D341Med (cell line): ENCODE measurements at places on chromosomes 11 and 22.

DNA sequence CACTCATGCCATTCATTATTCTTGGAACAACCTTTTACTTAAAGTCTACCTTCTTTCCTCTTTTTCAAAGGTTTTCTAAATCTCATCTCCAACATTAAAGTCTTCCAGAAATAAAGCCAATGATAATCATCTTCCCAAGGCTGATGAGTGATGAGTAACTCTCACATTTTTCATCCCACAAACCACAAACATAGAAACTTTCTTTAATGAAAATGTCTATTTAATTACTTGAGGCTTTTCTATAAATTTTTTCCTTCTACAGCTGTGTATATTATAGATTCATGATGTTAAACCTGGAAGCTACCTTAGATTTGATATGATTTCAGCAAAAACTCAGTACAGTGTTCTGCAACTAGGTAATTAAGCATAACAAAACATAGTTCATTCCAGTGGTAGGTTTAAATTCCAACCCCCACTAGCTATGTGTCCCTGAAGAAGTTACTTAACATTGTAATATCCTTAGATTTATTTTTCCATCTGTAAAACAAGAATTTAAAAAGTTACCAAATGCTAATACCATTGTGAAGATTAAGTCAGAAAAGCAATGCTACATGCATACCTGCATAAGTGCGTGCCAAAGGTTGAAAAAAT lies 845.4 kb downstream of the KCNA4 start:
- DNase-seq, result no peak

GRCh38 chr11:43931717-43932039 lies 10.8 kb upstream of the C11orf96 start:
- DNase-seq, result no peak

- no peak for DNase-seq
These were observed 4.9 kb downstream of the SBF2 start for GRCh38 chr11:10288881-10289764.

DNA sequence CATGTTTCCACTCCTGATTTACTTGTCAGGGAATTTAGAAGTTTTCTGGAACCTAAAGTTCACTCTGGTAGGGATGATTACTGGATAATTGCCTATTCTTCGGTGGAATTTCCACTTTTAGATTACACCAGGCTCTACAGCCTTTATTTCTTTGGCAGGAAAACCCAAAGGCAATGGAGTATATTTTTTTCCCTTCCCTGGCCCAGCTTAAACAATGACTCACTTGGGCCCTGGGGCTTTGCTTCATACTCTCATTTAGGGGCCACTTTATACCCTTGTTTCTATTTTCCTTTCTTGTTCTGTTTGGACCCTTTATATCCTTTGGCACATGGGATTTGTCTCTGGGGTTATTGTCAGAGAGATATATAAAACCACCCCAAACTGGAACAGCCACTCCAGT lies 114.7 kb downstream of the CSTPP1 start:
- no peak for DNase-seq

DNA sequence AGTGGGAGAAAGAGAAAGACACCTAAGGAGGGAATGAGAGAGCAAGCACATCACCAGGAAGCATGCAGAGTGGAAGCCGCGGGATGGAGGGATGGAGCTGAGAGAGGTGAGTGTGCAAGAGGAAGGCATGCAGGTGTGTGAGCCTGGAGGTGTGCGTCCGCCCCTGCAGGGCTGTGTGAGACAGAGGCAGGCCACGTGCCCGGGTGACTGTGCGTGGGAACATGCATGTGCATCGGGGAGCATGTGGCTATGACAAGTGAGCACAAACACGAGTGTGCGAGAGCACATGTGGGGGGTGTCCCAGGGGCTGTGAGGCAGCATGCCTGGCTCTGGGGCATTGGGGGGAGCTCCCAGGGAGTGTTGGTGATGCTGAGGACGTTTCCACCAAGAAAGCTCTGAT lies 29.9 kb downstream of the PTPN5 start:
- no peak for DNase-seq

- DNase-seq, result no peak
These were observed 74.7 kb upstream of the DRD2 start for GRCh38 chr11:113549611-113550578.

DNA sequence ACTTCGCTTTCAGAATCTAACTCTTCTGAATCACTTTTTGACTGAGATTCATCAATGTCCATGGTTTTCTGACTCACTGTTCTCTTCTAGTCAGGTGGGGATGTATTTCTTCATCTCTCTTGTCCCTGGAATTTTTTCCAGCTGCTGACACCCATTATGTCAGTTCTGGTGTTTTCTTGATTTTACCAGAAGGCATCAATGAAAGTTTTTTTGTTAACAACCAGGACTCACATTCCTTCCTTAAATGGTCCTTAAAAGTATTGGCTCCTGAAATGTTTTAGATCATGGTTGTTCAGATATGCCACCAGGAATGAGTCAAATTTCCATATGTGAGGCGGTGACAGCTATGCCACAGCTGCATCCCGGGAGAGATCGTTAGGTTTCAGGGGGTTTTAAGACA lies 12.9 kb downstream of the MICAL2 start:
- DNase-seq, result no peak

- DNase-seq, result no peak
These were observed 27.0 kb downstream of the MYBPC3 start for GRCh38 chr11:47325271-47326041.
